Kidney (tissue), 22 donors: ENCODE measurements at places on chromosomes 13 and 19.

DNA sequence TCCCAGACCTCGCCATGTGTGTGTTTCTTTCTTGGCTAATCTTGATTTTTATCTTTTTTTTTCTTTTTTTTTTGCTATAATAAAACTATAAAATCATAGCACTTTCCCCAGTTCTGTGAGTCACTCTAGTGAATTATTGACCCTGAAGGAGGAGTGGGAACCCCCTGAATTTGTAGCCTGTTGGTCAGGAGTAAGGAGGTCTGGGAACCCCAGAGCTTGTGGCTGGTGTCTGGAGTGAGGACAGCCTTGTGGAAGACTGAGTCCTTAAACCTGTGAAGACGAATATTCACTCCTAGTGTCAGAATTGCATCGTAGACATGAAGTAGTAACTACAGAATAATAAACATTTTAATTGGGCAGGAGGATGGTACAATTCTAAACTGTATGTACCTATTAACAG lies 7.4 kb downstream of the EID2B start:
- DNase-seq, result no peak

GRCh38 chr13:39249982-39250381 lies 211.7 kb downstream of the NHLRC3 start:
- no peak for DNase-seq

GRCh38 chr13:24012648-24013047 lies 115.3 kb upstream of the C1QTNF9B start:
- no peak for DNase-seq

- no peak for DNase-seq
Measured at GRCh38 chr19:49624967-49625910, 14.7 kb downstream of the RRAS start.

- peak; percentile 26 for DNase-seq
Measured at GRCh38 chr13:38979891-38980749, 10.5 kb downstream of the STOML3 start.

- no peak for DNase-seq
Measured at GRCh38 chr19:5152013-5152763, 183.3 kb downstream of the KDM4B start.

GRCh38 chr13:37010424-37010823 lies 9.8 kb downstream of the EXOSC8 start:
- DNase-seq, result no peak

GRCh38 chr19:7385062-7385461 lies 36.3 kb downstream of the ARHGEF18 start:
- DNase-seq, result no peak

DNA sequence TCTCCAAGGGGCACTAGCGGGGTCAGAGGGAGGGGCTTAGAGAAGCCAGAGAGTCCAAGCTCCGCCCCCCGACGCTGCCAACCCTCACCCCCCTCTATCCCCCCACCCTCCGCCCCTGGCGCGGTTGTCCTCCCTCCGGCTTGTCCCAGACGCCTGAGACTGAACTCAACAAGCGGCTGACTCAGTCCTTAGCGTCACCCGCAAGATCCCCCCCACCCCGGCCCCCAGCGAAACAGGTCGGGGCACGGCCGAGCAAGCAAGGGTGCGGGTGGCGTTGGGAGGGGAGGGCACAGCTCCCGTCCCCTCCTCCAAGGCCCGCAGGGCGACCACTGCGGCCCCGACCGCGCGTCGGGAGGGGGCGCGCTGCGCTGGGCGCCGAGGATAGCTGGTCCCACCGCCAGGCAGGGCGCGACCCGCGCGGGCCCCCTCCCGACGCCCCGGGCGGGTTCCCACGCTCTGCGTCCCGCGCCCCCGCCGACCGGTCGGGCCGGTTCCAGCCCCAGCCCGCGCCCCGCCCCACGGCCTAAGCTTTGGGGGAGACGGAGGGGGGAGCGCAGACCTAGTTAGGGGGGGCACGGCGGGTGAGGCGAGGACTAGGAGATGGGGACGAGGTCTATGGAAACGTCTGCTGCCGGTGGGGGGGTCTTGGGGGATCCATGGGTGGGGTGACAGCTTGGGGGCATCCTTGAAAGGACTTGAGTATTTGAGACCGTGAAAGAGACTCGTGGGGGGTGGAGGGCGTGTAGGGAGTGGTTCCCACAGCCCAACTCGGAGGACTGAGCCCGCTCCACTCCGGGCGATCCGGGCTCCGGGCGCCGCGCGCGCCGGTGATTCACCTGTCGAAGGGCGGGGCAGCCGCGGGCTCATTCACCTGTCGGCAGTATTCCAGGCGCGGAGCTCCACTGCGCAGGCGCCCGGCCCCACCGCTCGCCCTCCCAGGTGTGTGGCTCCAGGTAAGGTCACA lies 5.1 kb downstream of the NOTCH3 start:
- DNase-seq, result peak; percentile 95

- peak; percentile 60 for DNase-seq
Measured at GRCh38 chr19:31392464-31392863, 43.2 kb upstream of the TSHZ3 start.

DNA sequence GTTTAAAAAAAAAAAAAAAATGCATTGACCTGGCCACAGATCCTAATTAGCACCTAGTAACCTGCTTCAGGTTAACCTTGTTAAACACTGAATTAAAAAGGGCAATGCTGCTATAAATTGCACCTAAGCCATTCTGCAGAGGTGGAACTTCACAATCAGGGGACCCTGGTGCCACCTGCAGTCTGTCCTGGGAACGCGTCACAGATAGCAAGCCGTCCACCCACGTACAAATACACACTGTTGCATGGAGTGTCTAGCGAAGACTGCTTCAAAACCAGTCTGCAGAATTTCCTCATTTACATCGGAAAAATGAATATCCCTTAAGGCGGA lies 169.3 kb downstream of the COL4A1 start:
- DNase-seq, result no peak

- no peak for DNase-seq
Measured at GRCh38 chr13:22589880-22590279, 590.9 kb upstream of the SGCG start.
